ENCODE measurements at places on chromosomes 2 and 18.
A peak's percentile ranks its signal among the peaks of the same experiment; 100 is the strongest.

GRCh38 chr2:26590508-26590907 is 50.7 kb downstream of the CIB4 start:
- no peak for DNase-seq

- no peak for DNase-seq
Observed at GRCh38 chr2:214902286-214902685, 92.8 kb upstream of the BARD1 start.

GRCh38 chr18:59056706-59057492 is 82.8 kb upstream of the SEC11C start:
- DNase-seq: no peak

DNA sequence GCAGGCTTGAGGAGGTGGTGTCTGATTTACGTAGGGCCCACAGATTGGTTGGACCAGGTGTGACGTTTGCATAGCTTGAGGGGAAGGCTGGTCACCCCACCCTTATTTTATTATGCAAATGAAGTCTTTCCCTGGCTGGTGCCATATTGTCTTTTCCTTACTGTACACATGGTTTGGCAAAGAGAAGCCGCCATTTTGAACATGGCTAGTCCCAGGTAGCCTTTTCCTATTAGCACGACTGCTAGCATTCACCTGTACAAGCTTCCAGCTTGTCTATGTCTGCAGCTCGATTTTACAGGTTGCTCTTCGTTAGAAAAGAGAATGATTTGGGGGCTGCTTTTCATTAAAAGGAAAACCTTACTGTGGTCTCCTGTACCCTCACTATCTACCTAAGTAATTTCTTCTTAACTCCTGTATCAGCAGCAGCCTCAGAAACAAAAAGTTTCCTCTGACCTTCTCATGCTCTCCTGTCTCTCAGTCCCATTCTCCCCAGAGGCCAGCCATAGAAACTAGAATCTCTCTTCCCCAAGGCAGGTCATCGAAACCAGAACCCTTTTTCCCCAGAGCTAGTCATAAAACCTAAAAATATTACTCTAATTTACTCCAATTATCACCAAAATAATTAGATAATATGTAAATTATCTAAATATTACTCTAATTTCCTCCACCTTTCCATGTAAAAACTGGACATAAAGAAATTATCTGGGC is 151.8 kb downstream of the B3GNT2 start:
- no peak for DNase-seq

GRCh38 chr2:118255301-118255700 is 167.0 kb downstream of the INSIG2 start:
- DNase-seq: no peak

GRCh38 chr2:12797815-12798214 is 81.1 kb downstream of the TRIB2 start:
- DNase-seq: no peak

DNA sequence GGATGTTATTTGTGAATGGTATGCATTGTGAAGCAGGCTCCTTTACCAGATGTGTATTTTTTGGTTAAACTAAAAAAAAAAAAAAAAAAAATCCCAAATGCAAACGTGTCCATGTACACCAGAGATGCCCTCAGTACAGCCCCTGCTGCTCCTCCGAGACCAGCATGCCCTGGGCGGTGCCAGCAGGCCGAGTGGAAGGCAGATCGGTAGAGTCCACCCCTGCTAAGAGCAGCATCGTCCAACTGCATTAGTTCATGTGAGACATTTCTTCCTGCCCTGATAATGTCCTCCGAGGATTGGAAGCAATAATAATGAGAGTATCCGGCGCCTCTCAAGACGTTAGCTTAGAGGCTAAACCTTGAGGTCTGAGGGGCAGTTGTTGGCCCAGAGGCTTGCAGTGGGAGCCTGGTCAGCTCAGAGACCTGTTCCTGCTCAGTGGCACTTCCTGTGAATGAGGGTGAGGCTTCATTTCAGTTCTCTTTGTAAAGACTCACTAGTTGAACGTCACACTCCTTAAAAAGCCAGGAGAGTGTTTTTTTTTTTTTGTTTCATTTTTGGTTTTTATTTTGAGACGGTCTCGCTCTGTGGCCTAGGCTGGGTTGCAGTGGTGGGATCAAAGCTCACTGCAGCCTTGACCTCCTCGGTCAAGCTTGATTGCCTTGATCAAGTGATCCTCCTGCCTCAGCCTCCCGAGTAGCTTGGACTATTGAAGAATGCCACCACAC is 5.6 kb downstream of the SLC66A3 start:
- no peak for DNase-seq

GRCh38 chr2:96870626-96871255 is 861 bp upstream of the SEMA4C start:
- no peak for DNase-seq

DNA sequence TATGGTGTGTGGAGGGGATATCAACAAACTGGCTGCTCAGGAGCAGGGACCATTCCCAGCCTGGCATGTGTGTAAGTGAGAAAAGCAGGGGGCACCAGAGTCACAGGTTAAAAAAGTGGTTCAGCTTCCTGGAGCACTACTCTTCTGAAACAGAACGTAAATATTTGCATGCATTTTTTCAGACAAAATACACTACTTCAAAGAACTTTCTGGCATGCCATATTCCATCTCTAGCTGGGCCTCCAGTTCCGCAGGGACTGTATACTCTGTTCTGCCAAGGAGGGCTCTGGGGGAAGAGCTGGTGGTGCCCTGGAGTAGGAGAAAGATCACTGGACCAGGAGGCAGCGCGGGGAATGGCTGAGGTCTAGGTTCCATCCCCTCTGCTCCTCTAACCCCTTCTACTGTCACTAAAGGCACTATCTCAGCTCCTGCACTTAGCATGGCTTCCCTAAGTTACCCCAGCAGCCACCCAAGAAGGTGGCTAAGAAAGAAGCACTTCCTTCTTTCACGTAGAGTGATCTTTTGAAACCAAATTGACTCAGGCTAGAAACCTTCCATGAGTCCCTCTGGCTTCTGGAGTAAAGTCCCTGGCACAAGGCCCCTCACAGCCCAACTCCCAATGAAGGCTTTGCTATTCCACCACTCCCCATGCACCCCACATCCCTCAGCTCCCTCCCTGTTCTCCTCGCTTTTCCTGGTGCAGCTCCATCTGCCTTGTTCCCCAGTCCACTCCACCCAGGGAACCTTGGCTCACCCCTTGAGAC is 57.6 kb upstream of the CABLES1 start:
- DNase-seq: no peak

DNA sequence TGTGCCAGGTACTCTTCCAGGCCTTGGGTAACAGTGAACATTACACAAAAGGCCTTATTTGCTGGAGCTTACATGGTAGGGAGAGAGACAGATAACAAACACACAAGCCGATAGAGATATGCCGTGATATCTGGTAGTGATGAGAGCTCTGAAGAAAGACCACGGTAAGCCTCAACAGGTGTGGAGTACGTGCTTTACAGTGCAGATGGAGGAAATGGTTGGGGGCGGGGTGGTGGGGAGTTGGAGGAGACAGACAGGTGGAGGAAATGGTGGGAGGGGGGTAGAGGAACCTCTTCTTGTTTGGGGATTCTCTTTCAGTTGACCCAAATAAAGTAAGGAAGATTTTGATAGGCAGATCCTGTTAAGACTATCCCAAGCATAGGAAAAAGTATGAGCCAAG is 141.1 kb upstream of the ALPP start:
- DNase-seq: no peak

DNA sequence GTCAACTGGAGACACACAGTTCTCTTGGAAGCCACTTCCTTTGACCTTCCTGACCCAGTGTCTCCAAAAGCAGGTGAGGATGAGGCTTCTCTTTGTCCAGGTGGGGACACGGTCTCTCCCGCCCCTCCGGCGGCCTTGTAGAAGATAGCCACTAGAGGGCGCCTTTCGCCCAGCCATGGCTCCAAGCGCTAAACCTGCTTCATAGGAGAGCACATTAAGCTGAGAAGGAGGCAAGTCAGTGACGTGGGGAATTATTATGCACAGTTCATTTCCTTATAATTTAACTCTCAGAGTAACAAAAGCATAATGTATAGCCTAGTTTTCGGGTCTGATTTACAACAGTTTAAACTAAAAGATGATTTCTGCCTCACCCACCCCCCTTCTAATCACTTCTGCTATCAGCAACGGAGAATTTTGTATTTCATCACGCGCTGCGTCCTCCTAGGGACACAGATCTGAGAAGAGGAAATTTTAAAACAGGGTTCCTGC is 208.7 kb downstream of the ICOS start:
- peak; percentile 33 for DNase-seq

- DNase-seq: no peak
Observed at GRCh38 chr2:181686576-181687185, 6.4 kb upstream of the NEUROD1 start.

DNA sequence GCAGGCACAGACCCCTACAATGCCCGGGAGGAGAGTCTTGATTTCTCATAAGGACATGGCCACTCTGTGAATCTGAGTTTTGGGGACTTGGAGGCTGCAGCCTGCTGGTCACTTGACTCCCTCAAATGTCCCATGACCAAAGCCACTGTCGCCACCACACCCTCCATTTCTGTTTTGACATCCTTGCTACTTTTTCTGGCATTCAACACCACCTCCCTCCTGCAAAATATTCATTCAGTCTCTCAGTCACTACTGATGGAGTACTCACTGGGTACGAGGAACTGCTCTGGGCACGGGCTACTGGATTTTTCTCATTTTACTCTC is 208.6 kb upstream of the HAAO start:
- no peak for DNase-seq

GRCh38 chr2:190069936-190070696 is 7.6 kb upstream of the MSTN start:
- peak; percentile 48 for DNase-seq

- DNase-seq: no peak
Observed at GRCh38 chr2:20496076-20496872, 49.4 kb downstream of the RHOB start.

GRCh38 chr2:39401319-39401718 is 35.8 kb downstream of the MAP4K3 start:
- no peak for DNase-seq

DNA sequence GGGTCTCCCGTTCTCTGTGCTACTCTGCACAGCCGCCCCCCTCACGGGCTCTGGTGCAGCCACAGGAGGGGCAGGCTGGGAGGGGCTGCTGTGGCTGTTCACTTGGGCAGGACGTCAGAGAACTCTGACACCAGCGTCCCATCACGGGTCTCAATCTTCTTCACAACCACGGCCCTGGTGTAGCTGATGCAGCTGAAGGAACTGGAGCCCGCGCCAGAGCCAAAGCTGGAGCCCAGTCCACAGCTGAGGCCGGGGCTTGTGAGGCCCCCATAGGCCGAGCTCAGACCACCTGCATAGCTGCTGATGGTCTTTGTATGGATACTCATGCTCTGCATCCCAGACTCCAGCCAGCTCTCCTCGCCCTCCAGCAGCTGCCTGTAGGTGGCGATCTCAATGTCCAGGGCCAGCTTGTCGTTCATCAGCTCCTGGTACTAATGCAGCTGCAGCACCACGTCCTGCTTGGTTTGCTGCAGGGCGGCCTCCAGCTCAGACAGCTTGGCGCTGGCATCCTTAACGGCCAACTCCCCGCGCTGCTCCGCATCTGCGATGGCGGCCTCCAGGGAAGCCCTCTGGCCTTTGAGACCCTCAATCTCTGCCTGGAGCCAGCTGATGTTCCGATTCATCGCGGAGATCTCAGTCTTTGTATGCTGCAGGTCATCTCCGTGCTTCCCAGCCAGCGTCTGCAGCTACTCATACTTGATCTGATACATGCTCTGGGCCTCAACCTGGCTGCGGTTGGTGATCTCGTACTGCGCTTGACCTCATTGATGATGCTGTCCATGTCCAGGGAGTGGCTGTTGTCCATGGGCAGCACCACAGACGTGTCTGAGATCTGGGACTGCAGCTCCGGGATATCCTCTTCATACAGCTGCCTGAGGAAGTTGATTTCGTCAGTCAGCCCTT is 7.4 kb upstream of the DUSP19 start:
- DNase-seq: no peak

- DNase-seq: no peak
Observed at GRCh38 chr2:218485986-218486667, 67.2 kb downstream of the VIL1 start.

GRCh38 chr2:216345846-216346245 is 26.4 kb downstream of the MARCHF4 start:
- no peak for DNase-seq

- no peak for DNase-seq
Observed at GRCh38 chr18:23916338-23916737, 98.2 kb upstream of the TTC39C start.

GRCh38 chr2:70247364-70248180 is 856 bp downstream of the TIA1 start:
- no peak for DNase-seq

GRCh38 chr2:96267159-96267971 is 1.3 kb downstream of the CIAO1 start:
- no peak for DNase-seq

DNA sequence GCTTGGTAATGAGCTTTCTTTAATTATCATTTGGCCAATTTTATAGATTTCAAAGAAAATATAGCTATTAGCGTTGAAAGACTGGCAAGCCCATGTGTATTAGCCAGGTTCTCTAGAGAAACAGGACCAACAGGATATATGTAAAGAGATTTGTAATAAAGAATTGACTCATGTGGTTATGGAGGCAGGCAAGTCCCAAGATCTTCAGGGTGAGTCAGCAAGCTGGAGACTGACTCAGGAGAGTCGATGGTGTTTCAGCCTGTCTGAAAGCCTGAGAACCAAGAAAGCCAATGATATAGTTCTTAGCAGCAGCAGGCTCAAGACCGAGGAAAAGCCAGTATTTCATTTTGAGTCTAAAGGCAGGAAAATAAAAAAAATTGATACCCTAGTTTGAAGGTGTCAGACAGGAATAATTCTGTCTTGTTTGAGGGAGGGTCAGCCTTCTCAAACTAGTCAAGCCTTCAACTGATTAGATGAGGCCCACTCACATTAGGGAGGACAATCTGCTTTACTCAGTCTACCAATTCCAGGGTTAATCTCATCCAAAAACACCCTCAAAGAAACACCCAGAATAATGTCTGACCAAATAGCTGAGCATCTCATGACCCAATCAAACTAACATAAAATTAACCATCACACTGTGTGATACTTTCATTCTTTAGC is 78.3 kb upstream of the CRIM1 start:
- DNase-seq: no peak

GRCh38 chr18:78430131-78430758 is 549.4 kb upstream of the SALL3 start:
- no peak for DNase-seq

- no peak for DNase-seq
Observed at GRCh38 chr2:70420143-70420542, 118.3 kb upstream of the FAM136A start.

DNA sequence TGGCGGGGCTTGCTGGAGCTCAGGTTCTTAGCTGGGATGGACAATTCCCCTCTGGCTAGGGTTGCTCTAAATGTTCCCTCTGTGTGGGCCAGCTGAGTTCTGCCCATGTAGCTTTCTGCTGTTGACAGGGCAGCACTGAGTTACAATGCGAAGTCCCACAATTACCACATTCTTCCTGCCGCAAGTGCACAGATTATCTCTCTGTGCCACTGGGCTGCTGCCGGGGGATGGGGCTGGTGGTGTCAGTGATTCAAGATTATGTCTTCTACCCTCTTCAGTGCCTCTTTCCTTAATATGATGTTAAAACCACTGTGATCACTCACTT is 708.1 kb downstream of the SLC4A3 start:
- DNase-seq: no peak

GRCh38 chr18:79489051-79489898 is 93.5 kb downstream of the NFATC1 start:
- no peak for DNase-seq

GRCh38 chr18:79405781-79406575 is 10.2 kb downstream of the NFATC1 start:
- DNase-seq: no peak

Measured in DMS 273 treated with DMSO at 0.1 percent for 48 hours (cell line).